ENCODE measurements at places on chromosomes 5 and 9.

DNA sequence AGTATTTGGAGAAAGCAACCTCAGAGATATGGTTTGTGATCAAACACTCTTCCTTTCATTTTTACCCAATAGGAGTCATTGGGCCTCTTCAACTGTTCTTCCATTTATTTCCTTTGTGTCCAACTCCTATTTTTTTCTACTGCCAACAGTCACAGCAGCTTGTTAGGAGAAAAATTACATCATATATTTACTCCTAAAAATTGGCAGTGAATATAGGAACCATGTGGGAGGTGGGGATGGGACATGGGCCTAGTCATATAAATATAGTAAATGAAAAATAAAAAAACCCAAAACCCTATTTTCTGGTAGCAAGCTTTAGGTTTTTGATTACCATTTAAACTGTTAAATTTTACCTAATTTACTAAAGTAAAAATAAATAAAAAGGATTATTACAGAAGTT lies 134.9 kb upstream of the MPDZ start:
- DNase-seq = no peak

DNA sequence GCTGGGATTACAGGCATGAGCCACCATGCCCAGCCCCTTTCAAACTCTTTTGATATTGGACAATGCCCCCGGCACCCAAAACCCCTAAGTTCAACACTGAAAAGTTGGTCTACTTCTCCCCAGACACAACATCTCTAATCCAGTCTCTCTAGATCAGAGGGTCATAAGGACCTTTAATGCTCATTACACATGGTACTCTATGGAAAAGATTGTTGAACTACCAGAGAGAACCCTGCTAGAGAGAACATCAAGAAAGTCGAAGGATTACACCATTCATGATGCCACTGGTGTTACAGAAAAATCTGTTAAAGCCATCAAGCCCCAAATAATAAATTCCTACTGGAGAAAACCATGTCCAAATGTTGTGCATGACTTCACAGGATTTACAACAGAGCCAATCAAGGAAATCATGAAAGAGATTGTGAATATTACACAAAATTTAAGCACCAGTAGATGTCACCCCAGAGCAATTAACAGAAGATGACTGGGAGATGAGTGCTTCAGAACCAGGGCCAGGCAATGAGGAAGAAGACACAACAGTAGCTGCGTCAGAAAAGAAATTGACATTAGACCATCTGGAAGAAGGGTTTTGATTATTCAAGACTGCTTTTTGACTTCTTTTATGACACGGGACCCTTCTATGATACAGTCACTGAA lies 28.3 kb upstream of the NIPAL4 start:
- DNase-seq = peak; percentile 68

GRCh38 chr9:127580879-127581475 lies 31.1 kb upstream of the STXBP1 start:
- no peak for DNase-seq

DNA sequence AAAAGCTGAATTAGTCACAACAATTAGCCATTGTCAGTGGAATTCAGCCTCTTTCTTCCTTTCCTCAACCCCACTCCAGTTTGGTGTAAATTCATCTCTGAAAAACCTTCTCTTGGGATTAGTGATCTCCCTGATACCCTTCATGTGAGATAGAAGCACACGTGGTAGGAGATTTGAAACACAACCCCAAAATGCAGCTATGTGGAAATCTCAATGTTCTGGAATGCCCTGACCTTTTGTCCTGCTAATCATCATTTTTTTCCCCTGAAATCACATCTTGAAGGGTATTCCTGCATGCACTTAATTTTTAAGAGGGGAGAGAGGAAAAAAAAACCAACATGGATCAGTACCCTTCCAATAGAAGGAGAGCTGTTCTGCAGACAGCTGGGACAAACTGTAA lies 612.6 kb downstream of the EBF1 start:
- DNase-seq = no peak

- no peak for DNase-seq
Measured at GRCh38 chr5:133247881-133248624, 196.2 kb downstream of the HSPA4 start.

GRCh38 chr5:179227580-179228311 lies 117.5 kb downstream of the ADAMTS2 start:
- DNase-seq = no peak

- DNase-seq = no peak
Measured at GRCh38 chr5:35194635-35195471, 35.4 kb downstream of the PRLR start.

GRCh38 chr5:96412868-96413449 lies 20.1 kb downstream of the PCSK1 start:
- no peak for DNase-seq

DNA sequence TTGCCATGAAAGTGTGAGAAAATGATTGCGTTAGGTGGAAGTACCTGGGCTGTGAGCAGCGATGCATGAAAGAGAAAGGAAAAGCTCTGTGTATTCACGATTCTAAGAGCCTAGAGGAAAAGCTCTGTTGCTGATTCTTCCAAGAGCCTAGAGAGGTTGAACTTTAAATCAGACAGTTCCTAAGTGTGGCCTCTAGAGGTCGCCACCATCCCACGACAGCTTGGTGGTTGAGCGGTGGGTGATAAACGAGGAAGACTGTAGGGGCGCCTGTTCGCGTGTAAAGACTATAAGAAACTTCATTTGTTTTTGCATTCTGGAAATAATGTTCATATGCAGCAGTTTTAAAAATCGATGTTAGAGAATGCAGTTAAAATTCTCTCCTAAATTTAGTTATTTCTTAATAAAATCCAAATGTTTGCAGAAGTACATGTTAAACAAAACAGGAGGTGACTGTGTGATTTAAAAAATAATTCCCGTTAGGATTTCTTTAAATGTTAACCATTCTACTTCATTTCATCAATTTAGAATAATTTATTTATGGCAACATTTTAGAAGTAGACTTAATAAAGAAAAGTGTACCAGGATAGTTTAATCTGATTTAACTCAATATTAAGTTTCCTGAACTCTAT lies 107.7 kb downstream of the TENT4A start:
- DNase-seq = peak; percentile 23

DNA sequence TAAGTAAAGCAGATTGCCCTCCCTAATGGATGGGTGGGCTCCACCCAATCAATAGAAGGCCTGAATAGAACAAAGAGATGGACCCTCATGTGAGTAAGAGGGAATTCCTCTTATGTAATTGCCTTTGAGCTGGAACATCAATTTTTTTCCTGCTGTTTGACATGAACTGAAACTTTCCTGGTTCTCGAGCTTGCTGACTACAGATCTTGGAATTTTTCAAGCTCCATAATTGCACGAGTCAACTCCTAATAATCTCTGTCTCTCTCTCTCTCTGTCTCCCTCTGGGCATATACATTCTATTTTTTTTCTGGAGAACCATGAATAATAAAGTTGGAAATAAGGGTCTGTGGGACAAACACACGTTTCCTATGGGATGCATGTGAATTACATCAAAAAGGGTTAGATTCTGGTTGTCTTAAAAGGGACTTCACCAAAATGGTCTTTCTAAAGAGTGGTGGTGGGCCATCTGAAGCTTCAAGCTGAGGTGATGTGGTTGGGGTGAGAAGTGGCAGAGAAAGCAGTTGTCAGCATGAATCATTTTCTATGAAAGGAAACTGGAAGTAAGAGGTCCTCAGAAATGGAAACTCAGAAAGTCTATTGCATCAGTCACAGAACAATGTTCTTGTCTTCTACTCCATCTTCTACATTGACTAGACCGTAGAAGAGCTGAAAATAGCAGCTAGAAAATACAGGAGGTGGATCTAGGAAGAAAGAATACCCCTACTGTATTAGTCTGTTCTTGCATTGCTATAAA lies 47.0 kb upstream of the HOMER1 start:
- DNase-seq = peak; percentile 36

GRCh38 chr5:154702477-154702876 lies 52.7 kb upstream of the LARP1 start:
- no peak for DNase-seq
